ENCODE measurements at places on chromosomes 5 and 9. TPM values are rescaled to one million over a fixed set of nuclear protein-coding genes. Genes with fewer than 3 reads are reported as not detected.

Gene ABCA1
- 7.2 TPM for total RNA-seq

Gene CARD9
- 0.59 TPM for total RNA-seq

Gene F2RL2
- total RNA-seq = 0.66 TPM

Gene SHROOM1
- 5.3 TPM for total RNA-seq

Gene GARIN3
- total RNA-seq = not detected

Gene TRPM3
- 2.9 TPM for total RNA-seq

Gene KIF24
- total RNA-seq = 2.5 TPM

Gene PCDHB9
- 0.04 TPM for total RNA-seq

Gene SPOCK1
- 324 TPM for total RNA-seq

Gene EQTN
- total RNA-seq = not detected

Gene FOXI1
- total RNA-seq = not detected

Gene IFNA7
- not detected for total RNA-seq

Gene MLANA
- not detected for total RNA-seq

Gene ZNF367
- 10.0 TPM for total RNA-seq

Gene LCN9
- total RNA-seq = not detected

Gene ARHGEF28
- total RNA-seq = 74.8 TPM

Gene TXNDC8
- not detected for total RNA-seq

Gene GLDC
- 19.4 TPM for total RNA-seq

Gene SIMC1
- total RNA-seq = 3.8 TPM

Gene KIF12
- 0.53 TPM for total RNA-seq

Gene PFN3
- not detected for total RNA-seq

Gene TPPP
- total RNA-seq = 0.18 TPM

Gene PDZD2
- total RNA-seq = 1.6 TPM

Gene RASGRF2
- total RNA-seq = 9.4 TPM

Gene AJM1
- total RNA-seq = 0.66 TPM

Gene TNC
- total RNA-seq = 0.07 TPM

Gene ARRDC3
- total RNA-seq = 48.9 TPM

Gene FREM1
- 0.20 TPM for total RNA-seq

Gene NME5
- 1.1 TPM for total RNA-seq

Gene LECT2
- not detected for total RNA-seq

Gene NR5A1
- not detected for total RNA-seq

Gene NUTM2G
- total RNA-seq = not detected

Measured in pulmonary artery endothelial cell (primary cell).